Astrocyte (in vitro differentiated cells and primary cell): ENCODE measurements at places on chromosomes 2 and 18.

DNA sequence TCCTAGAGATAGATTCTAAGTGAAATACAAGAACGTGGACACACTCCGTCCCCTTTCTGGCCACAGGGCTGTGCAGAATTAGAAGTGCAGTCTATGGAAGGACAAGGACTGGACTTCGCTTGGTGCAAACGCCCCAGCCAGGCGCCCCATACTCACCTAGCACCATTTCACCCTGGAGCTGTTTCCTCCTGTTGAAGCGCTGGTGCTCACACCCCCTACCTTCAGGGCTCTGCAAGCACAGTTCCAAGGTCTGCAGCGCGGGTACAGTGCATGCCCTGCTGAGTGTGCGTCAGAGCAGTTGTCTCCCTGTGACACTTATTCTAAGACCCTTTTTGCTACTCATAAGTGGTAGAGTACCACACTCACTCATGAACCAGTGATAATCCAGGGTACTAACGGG lies 3.0 kb downstream of the HPCAL1 start:
- H3K27me3 ChIP-seq: no peaks in the 10 kb centered on the region
- no peak overlapping the region for H3K4me3 ChIP-seq
- peaks cover 7% of the 10 kb centered on the region for H3K4me1 ChIP-seq
- H3K27ac ChIP-seq: no peak overlapping the region
- no peaks in the 10 kb centered on the region for H3K36me3 ChIP-seq

DNA sequence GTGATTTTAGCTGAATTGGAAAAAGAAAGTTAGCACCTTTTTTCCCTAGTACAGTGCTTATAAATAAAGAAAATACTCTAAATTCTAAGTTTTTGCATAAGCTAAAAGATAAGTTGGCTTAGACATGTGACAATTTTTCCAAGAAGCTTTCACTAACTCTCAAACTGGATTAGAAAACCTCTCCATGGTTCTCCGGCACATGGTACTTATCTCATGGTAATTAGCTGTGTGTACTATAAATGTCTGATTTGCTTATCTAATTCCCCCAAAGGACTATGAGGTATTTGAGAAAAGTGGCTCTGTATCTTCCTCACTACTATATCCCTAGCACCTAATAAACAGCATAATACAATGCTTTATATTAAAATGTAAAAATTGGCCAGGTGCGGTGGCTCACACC lies 71.1 kb downstream of the ROCK1 start:
- H3K4me3 ChIP-seq: no peak overlapping the region
- no peaks in the 10 kb centered on the region for H3K27me3 ChIP-seq
- H3K4me1 ChIP-seq: no peaks in the 10 kb centered on the region
- peaks cover 3% of the 10 kb centered on the region for H3K36me3 ChIP-seq
- no peak for DNase-seq
- H3K27ac ChIP-seq: no peak overlapping the region

DNA sequence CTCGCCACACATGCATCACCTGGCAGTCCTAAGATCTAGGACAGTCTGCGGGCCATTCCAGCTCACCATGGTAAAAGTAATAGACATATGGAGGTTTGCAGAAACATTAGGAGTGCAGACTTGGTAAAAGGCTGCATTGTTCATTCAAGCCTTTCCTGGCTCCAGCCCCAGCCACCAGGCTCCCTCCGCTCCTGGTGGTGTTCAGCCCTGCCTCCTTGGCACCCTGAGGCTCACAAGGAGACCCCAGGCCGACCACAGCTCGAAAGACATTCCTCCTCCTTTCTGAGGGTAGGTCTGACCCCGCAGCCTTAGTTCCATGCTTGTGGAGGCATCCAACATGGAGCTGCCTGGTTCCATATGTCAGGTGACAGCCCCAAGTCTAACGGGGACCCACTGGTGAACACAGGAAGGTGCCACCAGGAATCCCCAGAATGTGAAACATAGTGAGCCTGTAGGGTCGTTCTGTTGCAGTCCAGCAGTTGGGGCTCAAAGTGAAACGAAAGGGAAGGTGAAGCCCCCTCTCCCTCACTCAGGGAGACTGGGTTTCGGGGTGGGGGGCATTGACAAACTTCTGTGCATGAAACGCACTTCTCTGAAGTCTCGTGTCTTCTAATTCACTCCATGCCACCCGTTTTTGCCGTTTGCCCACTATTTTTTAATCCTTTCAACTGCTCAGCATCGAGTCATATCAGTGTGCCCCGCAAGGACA lies 5.0 kb upstream of the SP100 start:
- DNase-seq: no peak
- H3K4me1 ChIP-seq: peaks cover 22% of the 10 kb centered on the region
- H3K4me3 ChIP-seq: peak overlapping the region; percentile 95
- no peaks in the 10 kb centered on the region for H3K27me3 ChIP-seq
- no peaks in the 10 kb centered on the region for H3K36me3 ChIP-seq

DNA sequence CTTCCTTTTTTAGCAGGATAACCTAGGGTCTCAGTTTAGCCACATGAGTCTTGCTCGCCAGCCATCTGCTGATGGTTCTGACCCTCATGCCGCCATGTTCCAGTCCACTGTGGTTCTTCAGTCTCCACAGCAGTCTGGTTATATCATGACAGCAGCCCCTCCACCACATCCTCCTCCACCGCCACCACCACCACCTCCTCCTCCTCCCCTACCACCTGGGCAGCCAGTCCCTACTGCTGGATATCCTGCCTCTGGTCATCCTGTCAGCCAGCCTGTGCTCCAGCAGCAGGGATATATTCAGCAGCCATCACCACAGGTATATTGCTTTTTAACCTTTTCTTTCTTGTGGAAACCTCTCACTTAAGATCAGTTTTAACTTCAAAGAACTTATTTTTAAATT lies 89.9 kb upstream of the UBXN4 start:
- no peak for DNase-seq
- H3K27me3 ChIP-seq: no peaks in the 10 kb centered on the region
- peaks cover 11% of the 10 kb centered on the region for H3K36me3 ChIP-seq
- H3K4me3 ChIP-seq: no peak overlapping the region
- H3K27ac ChIP-seq: no peak overlapping the region

DNA sequence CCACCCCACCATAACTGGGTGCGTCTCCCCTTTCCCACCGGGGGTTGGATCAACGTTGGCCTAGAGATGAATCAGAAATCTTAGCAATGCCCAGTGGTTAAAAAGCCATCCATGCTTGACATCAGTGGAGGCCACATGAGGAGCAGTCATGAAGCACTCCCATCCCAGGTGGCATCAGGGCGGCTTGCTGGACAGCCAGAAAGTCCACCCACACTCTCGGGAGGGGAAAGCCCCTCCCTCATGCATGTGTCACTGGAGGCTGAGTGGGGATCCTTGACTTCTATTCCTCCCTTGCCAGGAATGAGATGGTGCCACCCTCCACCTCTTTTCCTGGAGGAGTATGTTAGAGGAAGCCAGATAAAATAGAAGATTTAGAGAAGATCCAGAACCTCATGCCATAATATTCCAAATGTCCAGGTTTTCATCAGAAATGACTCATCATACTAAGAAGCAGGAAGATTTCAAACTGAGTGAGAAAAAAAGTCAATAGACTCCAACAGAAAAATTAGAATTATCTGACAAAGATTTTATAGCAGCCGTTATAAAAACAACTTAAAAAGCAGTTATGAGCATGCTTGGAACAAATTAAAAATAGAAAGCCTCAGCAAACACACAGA lies 507.1 kb upstream of the ID2 start:
- H3K27me3 ChIP-seq: no peaks in the 10 kb centered on the region
- peaks cover 21% of the 10 kb centered on the region for H3K4me1 ChIP-seq
- no peak for DNase-seq
- no peak overlapping the region for H3K4me3 ChIP-seq

DNA sequence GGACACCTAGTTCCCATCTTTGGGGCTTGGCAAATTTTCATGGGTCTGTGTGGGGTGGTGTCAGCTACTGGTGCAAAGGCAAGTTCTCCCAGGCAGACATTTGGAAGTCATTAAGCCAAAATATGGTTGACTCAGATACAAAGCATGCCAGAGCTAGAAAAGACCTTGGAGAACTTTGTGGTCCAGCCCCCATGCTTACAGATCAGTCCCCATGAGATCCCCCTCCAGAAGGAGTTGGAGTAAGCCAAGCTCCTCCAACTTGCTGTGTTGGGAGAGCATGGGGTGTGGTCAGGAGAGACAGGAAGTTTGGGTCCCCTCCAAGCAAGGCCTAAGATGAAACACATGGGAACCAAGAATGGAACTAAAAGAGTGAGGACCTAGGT lies 224.5 kb downstream of the CYP26B1 start:
- H3K27ac ChIP-seq: no peak overlapping the region
- no peak overlapping the region for H3K4me3 ChIP-seq
- H3K27me3 ChIP-seq: no peaks in the 10 kb centered on the region
- no peaks in the 10 kb centered on the region for H3K4me1 ChIP-seq
- no peaks in the 10 kb centered on the region for H3K36me3 ChIP-seq

- H3K4me1 ChIP-seq: no peaks in the 10 kb centered on the region
- no peak for DNase-seq
- peaks cover 34% of the 10 kb centered on the region for H3K36me3 ChIP-seq
- H3K27me3 ChIP-seq: no peaks in the 10 kb centered on the region
- H3K27ac ChIP-seq: no peak overlapping the region
- no peak overlapping the region for H3K4me3 ChIP-seq
Measured at GRCh38 chr2:231088754-231089153, 32.1 kb downstream of the PSMD1 start.

- no peaks in the 10 kb centered on the region for H3K27me3 ChIP-seq
- H3K27ac ChIP-seq: no peak overlapping the region
- no peaks in the 10 kb centered on the region for H3K36me3 ChIP-seq
- no peak overlapping the region for H3K4me3 ChIP-seq
Measured at GRCh38 chr18:32607816-32608215, 137.1 kb upstream of the GAREM1 start.

- H3K36me3 ChIP-seq: no peaks in the 10 kb centered on the region
- DNase-seq: peak; percentile 47
- peak overlapping the region; percentile 33 for H3K27ac ChIP-seq
- H3K27me3 ChIP-seq: no peaks in the 10 kb centered on the region
- H3K4me1 ChIP-seq: peaks cover 12% of the 10 kb centered on the region
Measured at GRCh38 chr2:165573534-165574461, 104.3 kb downstream of the CSRNP3 start.

- H3K4me1 ChIP-seq: no peaks in the 10 kb centered on the region
- DNase-seq: no peak
- H3K36me3 ChIP-seq: no peaks in the 10 kb centered on the region
- no peak overlapping the region for H3K27ac ChIP-seq
- H3K4me3 ChIP-seq: no peak overlapping the region
- no peaks in the 10 kb centered on the region for H3K27me3 ChIP-seq
Measured at GRCh38 chr18:37162551-37162950, 333.6 kb downstream of the KIAA1328 start.

- H3K27ac ChIP-seq: no peak overlapping the region
- DNase-seq: no peak
- no peaks in the 10 kb centered on the region for H3K27me3 ChIP-seq
- no peak overlapping the region for H3K4me3 ChIP-seq
- no peaks in the 10 kb centered on the region for H3K36me3 ChIP-seq
Measured at GRCh38 chr2:240213476-240214421, 73.3 kb upstream of the OTOS start.

GRCh38 chr2:207109768-207110167 lies 56.0 kb downstream of the KLF7 start:
- no peak for DNase-seq
- no peaks in the 10 kb centered on the region for H3K4me1 ChIP-seq
- H3K4me3 ChIP-seq: no peak overlapping the region

- no peak overlapping the region for H3K27ac ChIP-seq
- H3K4me3 ChIP-seq: no peak overlapping the region
- H3K27me3 ChIP-seq: peaks cover 94% of the 10 kb centered on the region
- peaks cover 6% of the 10 kb centered on the region for H3K4me1 ChIP-seq
Measured at GRCh38 chr2:172088245-172089004, 3.1 kb downstream of the DLX1 start.

DNA sequence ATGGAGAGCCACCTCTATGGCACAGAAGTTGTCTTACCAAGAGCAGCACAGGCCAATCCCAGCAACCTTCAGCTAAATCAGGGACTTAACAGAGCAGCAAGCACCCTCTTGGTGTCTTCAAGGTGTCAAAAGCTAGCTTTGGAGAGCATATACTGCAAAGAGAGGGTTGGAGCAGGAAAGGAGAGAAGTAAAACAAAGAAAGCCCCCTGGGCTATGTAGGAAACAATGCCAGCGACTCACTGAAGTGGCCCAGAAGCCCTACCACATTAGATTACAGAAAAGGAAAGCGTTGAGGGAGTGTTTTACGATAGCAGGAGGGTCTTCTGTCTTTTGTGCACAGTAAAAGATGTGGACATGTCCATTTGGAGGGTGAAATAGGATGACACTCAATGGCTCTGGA lies 233.4 kb downstream of the MREG start:
- H3K4me3 ChIP-seq: no peak overlapping the region
- no peaks in the 10 kb centered on the region for H3K27me3 ChIP-seq
- H3K36me3 ChIP-seq: no peaks in the 10 kb centered on the region
- no peak for DNase-seq

- DNase-seq: no peak
- no peak overlapping the region for H3K27ac ChIP-seq
- H3K36me3 ChIP-seq: peaks cover 13% of the 10 kb centered on the region
- H3K4me3 ChIP-seq: no peak overlapping the region
- peaks cover 3% of the 10 kb centered on the region for H3K4me1 ChIP-seq
- no peaks in the 10 kb centered on the region for H3K27me3 ChIP-seq
Measured at GRCh38 chr2:25758348-25758747, 85.0 kb upstream of the DTNB start.

- H3K4me3 ChIP-seq: no peak overlapping the region
- no peaks in the 10 kb centered on the region for H3K4me1 ChIP-seq
- no peaks in the 10 kb centered on the region for H3K27me3 ChIP-seq
- no peak overlapping the region for H3K27ac ChIP-seq
- DNase-seq: no peak
- H3K36me3 ChIP-seq: no peaks in the 10 kb centered on the region
Measured at GRCh38 chr18:79245517-79246001, 150.2 kb upstream of the NFATC1 start.

DNA sequence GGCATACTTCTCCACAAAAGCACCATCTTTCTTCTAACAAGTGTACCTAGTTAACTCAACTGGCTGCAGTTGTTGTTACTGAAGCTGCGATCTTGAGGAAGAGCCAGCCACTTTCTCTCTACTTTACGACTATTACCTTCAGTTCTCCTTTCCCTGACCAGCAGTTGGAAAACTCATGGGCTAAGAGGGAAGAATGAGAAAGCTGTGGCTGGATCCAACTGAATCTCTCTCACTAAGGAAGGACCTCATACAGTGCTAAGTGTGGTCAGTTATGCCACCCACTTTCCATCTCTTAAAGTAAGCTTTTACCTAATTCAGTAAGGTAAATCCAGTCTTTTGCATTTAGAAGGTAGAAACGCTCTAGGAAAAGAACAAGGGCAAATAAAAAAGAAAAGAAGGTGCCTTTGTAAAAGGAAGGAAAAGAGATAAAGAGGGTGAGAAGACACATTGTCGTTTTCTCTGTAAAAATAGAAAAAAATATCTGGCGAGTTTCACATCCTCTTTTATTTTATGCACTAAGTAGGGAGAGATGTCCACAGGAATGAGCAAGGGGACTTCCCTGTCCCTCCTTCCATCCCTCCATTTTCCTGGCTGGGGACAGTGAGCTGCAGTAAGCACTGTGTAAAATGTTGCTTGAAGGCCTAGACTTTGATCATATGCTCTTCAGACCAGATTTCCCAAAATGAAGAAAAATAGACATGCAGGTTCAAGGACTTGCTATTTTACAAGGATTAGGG lies 73.4 kb downstream of the PLEKHM3 start:
- H3K36me3 ChIP-seq: no peaks in the 10 kb centered on the region
- DNase-seq: no peak
- no peak overlapping the region for H3K27ac ChIP-seq
